ENCODE measurements at places on chromosomes 2 and 18. TPM values are rescaled to one million over a fixed set of nuclear protein-coding genes. Genes with fewer than 3 reads are reported as not detected.

ARHGEF4 gene
- total RNA-seq, result 7.4 TPM

CFC1 gene
- total RNA-seq, result not detected

DLGAP1 gene
- not detected for total RNA-seq

GRB14 gene
- 0.30 TPM for total RNA-seq

REG3G gene
- not detected for total RNA-seq

IFT172 gene
- 35.2 TPM for total RNA-seq

DPYSL5 gene
- not detected for total RNA-seq

STPG4 gene
- 0.32 TPM for total RNA-seq

SERPINB8 gene
- total RNA-seq, result 37.7 TPM

GPR55 gene
- total RNA-seq, result not detected

ZNF804A gene
- 4.4 TPM for total RNA-seq

MTCL1 gene
- 28.5 TPM for total RNA-seq

IL1RL1 gene
- 0.30 TPM for total RNA-seq

MOGAT1 gene
- total RNA-seq, result not detected

EGR4 gene
- total RNA-seq, result not detected

CHRNG gene
- not detected for total RNA-seq

NT5DC4 gene
- not detected for total RNA-seq

SP9 gene
- not detected for total RNA-seq

ZFP36L2 gene
- 6.4 TPM for total RNA-seq

FAM110C gene
- total RNA-seq, result under 0.01 TPM

LOXHD1 gene
- not detected for total RNA-seq

HRH4 gene
- 0.05 TPM for total RNA-seq

MOB1A gene
- 159 TPM for total RNA-seq

UCN gene
- 0.30 TPM for total RNA-seq

SLC16A14 gene
- 0.37 TPM for total RNA-seq

COL3A1 gene
- 14,422 TPM for total RNA-seq

DCTN1 gene
- 193 TPM for total RNA-seq

UGT1A6 gene
- not detected for total RNA-seq

CFAP65 gene
- not detected for total RNA-seq

GCG gene
- not detected for total RNA-seq

DPP10 gene
- 0.74 TPM for total RNA-seq

ZNF396 gene
- total RNA-seq, result 0.65 TPM

Data from smooth muscle cell of the umbilical artery (primary cell).